ENCODE measurements at places on chromosomes 12 and 14. TPM values are rescaled to one million over a fixed set of nuclear protein-coding genes. Genes with fewer than 3 reads are reported as not detected.

CD4 gene
- 0.72 TPM for total RNA-seq

ABCC9 gene
- 0.36 TPM for total RNA-seq

PAH gene
- total RNA-seq = not detected

FAM161B gene
- total RNA-seq = 2.6 TPM

TWF1 gene
- 98.8 TPM for total RNA-seq

METTL1 gene
- 21.1 TPM for total RNA-seq

MIP gene
- total RNA-seq = not detected

SPIC gene
- not detected for total RNA-seq

GRCh38 chr12:121214166-121214777 is 4.3 kb downstream of the P2RX4 start:
- peaks cover 16% of the 10 kb centered on the region for H3K4me1 ChIP-seq
- no peak overlapping the region for H3K4me3 ChIP-seq
- H3K27me3 ChIP-seq = peaks cover under 1% of the 10 kb centered on the region
- no peak overlapping the region for H3K27ac ChIP-seq

GRCh38 chr14:70096866-70097265 is 91.9 kb downstream of the SLC8A3 start:
- H3K36me3 ChIP-seq = no peaks in the 10 kb centered on the region
- no peak for DNase-seq
- H3K27ac ChIP-seq = no peak overlapping the region
- no peaks in the 10 kb centered on the region for H3K27me3 ChIP-seq
- no peak overlapping the region for H3K4me3 ChIP-seq
- H3K4me1 ChIP-seq = no peaks in the 10 kb centered on the region

DNA sequence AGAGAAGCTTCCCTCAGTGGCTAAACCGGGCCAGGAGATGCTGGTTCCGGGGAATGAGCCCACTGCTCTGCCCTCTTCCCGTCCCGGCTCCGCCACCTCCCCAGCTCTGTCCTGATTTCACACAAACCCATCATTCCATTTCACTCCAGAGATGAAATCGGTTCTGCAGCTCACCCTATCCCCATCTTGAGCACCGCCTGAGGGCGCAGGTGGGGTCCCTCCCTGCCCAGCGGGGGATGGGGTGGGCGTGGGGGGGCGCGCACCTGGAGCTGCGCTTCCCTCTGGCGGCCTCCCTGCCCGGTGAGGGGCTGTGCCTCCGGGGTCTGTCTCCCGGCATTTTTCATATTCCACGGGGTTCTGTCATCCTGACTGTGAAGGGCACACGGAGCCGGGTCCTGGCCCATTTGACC is 44.7 kb downstream of the NOC4L start:
- peaks cover 12% of the 10 kb centered on the region for H3K27me3 ChIP-seq
- no peak for DNase-seq
- no peak overlapping the region for H3K27ac ChIP-seq

- DNase-seq = no peak
- H3K36me3 ChIP-seq = no peaks in the 10 kb centered on the region
- no peaks in the 10 kb centered on the region for H3K4me1 ChIP-seq
- no peak overlapping the region for H3K4me3 ChIP-seq
- H3K27me3 ChIP-seq = no peaks in the 10 kb centered on the region
These were observed 690.9 kb upstream of the LMO3 start for GRCh38 chr12:17296882-17297281.

- no peak for DNase-seq
- H3K4me1 ChIP-seq = no peaks in the 10 kb centered on the region
- H3K4me3 ChIP-seq = no peak overlapping the region
- no peaks in the 10 kb centered on the region for H3K27me3 ChIP-seq
- no peak overlapping the region for H3K27ac ChIP-seq
These were observed 56.3 kb downstream of the SLC8B1 start for GRCh38 chr12:113278633-113279032.

DNA sequence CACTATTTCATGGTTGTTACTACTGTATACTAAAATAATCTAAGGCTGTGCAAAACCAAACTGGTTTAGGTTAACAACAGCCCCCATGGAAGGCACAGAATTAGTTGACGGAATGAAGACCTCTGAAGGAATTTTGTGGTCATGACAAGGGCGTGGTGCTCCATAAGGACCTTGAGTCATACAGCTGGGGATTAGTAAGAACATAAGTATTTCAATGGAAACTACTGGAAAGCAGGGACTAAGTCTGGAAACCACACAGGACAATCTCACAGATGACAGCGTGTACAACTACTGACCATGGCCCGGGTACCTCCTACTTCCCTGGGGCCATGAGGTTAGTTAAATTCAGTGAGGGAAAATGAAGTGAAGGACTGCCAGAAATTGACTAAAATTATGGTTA is 98.5 kb upstream of the PLEKHA5 start:
- peak; percentile 96 for DNase-seq
- H3K36me3 ChIP-seq = no peaks in the 10 kb centered on the region
- H3K4me1 ChIP-seq = peaks cover 10% of the 10 kb centered on the region
- H3K4me3 ChIP-seq = no peak overlapping the region

GRCh38 chr14:72732022-72732780 is 161.7 kb downstream of the DPF3 start:
- H3K27ac ChIP-seq = no peak overlapping the region
- H3K4me3 ChIP-seq = no peak overlapping the region

- DNase-seq = no peak
- peaks cover 9% of the 10 kb centered on the region for H3K27me3 ChIP-seq
- no peak overlapping the region for H3K4me3 ChIP-seq
These were observed 880.9 kb downstream of the NRXN3 start for GRCh38 chr14:79050787-79051727.

DNA sequence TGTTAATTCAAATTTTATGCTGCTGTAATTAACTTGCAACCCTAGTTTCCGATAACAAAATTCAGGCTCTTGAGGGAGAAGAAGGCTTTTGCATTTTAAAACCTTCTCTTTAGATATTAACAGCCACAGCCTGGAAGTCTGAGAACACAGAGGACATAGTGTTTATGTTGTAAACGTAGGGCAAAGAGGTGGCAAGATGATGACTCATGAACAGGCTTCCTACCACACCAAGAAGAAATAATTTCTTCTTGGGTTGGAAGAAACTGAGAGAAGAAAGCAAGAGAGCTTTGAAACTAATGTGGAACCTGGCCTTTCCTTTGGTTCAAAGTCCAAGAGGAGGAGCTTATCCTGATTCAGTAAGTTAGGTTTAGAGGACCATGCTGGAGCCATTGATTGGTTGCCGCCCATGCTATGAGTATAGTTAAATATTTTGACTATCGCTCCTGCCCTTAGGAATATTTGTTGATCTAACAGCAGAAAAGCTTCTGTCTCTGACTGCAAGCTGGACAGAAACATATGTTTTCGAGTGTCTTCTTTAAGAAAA is 31.8 kb downstream of the CCDC198 start:
- H3K4me1 ChIP-seq = no peaks in the 10 kb centered on the region
- no peak overlapping the region for H3K4me3 ChIP-seq
- no peaks in the 10 kb centered on the region for H3K36me3 ChIP-seq
- DNase-seq = no peak
- no peaks in the 10 kb centered on the region for H3K27me3 ChIP-seq

DNA sequence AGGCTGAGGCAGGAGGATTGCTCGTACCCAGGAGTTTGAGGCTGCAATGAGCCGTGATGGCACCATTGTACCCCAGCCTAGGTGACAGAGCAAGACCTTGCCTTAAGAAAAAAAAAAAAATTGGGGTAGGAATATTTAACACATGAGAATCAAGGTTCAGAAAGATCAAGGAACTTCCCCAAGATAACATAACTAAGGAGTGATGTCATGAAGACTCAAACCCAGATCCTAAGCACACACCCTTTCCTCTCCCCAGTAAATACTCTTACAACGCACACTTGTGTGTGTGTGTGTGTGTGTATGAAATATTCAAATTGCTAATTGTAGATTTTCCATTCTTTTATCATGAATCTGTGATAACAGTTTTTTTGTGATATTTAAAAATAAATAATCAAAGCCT is 90.6 kb upstream of the NUDT4 start:
- H3K4me3 ChIP-seq = no peak overlapping the region
- no peaks in the 10 kb centered on the region for H3K36me3 ChIP-seq
- DNase-seq = peak; percentile 9

DNA sequence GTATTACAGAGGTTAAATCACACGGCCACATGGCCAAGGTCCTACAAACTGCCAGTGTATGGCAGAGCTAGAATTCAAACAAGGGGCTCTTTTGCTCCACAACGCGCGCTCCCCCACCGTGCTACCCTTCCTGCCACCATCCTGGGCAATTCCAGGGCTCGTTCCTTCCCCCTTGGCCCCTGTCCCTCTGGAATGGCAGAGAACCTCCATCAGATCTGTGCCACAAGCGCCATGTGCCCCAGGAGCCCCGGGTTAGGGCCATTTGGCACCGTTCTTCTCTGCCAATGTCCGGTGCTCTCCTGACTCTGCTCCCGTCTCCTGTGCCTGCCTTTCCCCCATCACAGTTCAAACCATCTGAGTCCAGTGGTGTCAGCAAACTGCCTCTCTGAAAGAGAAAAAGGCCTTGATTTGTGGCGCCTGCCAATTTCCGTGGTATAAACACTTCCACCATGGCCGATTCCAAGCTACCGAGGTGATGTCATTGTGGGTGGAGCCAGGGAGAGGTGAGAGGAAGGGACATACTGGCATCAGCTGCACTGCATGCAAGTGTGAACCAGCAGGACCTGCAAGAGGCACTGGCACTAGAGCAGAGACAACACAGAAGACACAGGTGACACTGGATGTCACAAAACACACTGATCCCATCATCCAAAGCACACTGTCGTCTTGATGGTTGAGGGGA is 163.1 kb downstream of the CALM1 start:
- no peaks in the 10 kb centered on the region for H3K27me3 ChIP-seq
- H3K27ac ChIP-seq = no peak overlapping the region
- peaks cover 7% of the 10 kb centered on the region for H3K4me1 ChIP-seq
- no peak overlapping the region for H3K4me3 ChIP-seq
- no peak for DNase-seq

GRCh38 chr14:98952593-98953350 is 319.2 kb downstream of the BCL11B start:
- DNase-seq = peak; percentile 84
- no peaks in the 10 kb centered on the region for H3K36me3 ChIP-seq
- H3K27ac ChIP-seq = no peak overlapping the region
- no peaks in the 10 kb centered on the region for H3K27me3 ChIP-seq
- H3K4me1 ChIP-seq = peaks cover 24% of the 10 kb centered on the region

- DNase-seq = no peak
- H3K27me3 ChIP-seq = no peaks in the 10 kb centered on the region
These were observed 206.0 kb upstream of the PLEKHG7 start for GRCh38 chr12:92496790-92497189.

DNA sequence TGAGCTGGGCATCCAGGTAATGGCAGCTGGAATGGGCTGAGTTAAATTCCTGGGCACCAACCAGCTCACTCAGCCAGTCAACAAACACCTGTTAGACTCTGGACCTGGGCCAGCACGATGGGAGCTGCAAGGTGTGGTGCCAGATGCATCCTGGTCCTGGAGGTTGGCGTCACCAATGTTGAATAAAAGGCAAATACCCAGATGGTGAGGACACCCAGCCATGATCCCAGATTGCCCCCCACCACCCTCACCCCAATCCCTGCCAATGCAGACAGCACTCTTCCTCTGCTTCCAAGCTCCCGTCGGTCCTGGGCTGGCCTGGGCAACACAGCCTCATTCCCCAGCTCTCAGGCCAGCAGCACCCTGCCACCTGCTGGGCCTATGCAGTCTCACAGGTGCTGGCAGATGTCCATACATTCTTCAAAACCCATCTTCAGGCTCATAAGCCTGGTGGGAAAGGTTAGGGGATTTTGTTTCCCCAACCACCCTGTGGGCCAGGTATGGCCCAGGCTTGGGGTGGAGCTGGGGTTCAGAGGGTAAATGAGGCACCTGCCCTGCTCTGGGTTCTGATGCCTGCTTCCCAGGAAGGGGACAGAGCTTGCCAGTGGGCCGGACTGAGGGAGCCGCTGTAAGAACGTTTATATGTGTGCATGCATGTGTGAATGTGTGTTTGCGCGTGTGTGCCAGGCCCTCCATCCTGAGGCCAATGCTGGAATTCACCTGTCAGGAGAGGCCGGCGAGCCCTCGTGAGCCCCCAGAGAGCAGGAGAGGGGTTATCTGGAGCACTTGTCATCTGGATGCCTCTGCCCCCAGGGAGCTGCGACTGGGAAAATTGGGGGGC is 58.0 kb downstream of the LGMN start:
- peaks cover 7% of the 10 kb centered on the region for H3K27me3 ChIP-seq
- H3K4me3 ChIP-seq = no peak overlapping the region
- peak; percentile 39 for DNase-seq
- no peaks in the 10 kb centered on the region for H3K36me3 ChIP-seq
- H3K4me1 ChIP-seq = peaks cover 9% of the 10 kb centered on the region
- H3K27ac ChIP-seq = no peak overlapping the region

DNA sequence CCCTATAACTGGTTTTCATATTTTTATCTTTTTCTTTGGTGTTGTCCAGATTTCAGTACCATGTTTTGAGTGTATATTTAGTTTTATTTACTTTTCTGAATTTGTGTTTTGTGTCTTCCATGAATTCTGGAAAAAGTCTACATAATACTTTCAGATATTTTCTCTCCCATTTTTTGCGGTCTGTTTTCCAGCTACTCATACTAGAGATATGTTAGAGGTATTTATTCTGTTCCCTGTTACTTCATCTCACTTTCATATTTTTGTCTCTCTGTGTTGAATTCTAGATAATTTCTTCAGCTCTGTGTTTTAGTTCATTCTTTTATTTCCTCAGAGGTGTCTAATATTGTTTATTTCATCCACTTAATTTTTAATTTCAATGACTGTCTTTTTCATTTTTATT is 74.2 kb downstream of the IFT81 start:
- no peaks in the 10 kb centered on the region for H3K27me3 ChIP-seq
- peak; percentile 36 for DNase-seq
- H3K36me3 ChIP-seq = peaks cover 3% of the 10 kb centered on the region
- peaks cover 21% of the 10 kb centered on the region for H3K4me1 ChIP-seq
- H3K4me3 ChIP-seq = no peak overlapping the region
- H3K27ac ChIP-seq = peak overlapping the region; percentile 92

DNA sequence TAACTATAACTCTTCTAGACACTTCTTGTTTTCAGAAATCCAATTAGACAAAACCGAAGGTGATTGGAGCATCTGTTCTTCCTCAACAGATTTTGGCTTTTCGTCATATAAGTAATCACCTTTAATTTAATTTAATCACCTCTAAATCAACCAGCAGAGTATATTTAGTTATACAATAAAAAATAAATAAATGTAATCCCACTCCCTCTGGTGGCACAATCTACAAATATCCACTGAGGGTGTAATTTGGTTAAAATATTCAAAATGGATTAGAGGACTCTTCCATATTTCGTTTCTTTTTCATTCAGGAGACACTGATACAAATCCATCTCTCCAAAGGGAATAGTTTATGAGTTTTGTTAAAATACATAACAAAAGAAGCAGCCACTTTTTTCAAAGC is 18.3 kb upstream of the SLC35F4 start:
- H3K27me3 ChIP-seq = peaks cover 5% of the 10 kb centered on the region
- no peak overlapping the region for H3K4me3 ChIP-seq
- DNase-seq = no peak
- H3K4me1 ChIP-seq = no peaks in the 10 kb centered on the region

- H3K4me3 ChIP-seq = no peak overlapping the region
- H3K27me3 ChIP-seq = no peaks in the 10 kb centered on the region
- peaks cover 10% of the 10 kb centered on the region for H3K4me1 ChIP-seq
- peaks cover 15% of the 10 kb centered on the region for H3K36me3 ChIP-seq
- no peak for DNase-seq
These were observed 5.0 kb downstream of the PSMA3 start for GRCh38 chr14:58249611-58250010.
